ENCODE measurements at places on chromosomes 6 and 20. TPM values are rescaled to one million over a fixed set of nuclear protein-coding genes. Genes with fewer than 3 reads are reported as not detected.

Gene PRSS35
- polyA plus RNA-seq: 0.42 TPM

Gene KCNK5
- 1.0 TPM for polyA plus RNA-seq

Gene MAS1
- polyA plus RNA-seq: not detected

Gene GTF2H4
- 35.9 TPM for polyA plus RNA-seq

Gene RAE1
- 12.3 TPM for polyA plus RNA-seq

All from adipose tissue (tissue), 3 donors.